Posterior vena cava (tissue), 2 donors: ENCODE measurements at places on chromosomes 3 and 15. TPM values are rescaled to one million over a fixed set of nuclear protein-coding genes. Genes with fewer than 3 reads are reported as not detected.

DNA sequence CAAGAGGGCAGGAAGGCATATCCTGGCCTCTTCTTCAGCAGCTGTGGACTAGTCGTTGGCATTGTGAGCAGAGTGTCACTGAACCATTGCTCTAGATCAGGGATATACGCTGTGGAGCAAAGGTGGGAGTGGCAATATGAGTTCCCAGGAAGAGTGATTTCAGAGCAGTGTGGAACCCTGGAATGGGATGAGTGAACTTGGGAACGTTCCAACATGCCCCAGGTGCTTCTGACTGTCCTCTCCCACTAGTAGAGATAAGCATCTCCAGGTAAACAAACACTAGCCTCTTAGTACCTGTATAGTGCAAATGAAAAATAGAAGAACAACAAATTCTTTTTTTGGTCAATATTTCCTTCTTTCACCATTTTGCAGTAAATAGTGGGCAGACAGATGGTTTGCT, 123.6 kb upstream of the VEPH1 start:
- DNase-seq: no peak

GRCh38 chr3:174477491-174477890, 381.6 kb upstream of the NAALADL2 start:
- no peak for DNase-seq

DNA sequence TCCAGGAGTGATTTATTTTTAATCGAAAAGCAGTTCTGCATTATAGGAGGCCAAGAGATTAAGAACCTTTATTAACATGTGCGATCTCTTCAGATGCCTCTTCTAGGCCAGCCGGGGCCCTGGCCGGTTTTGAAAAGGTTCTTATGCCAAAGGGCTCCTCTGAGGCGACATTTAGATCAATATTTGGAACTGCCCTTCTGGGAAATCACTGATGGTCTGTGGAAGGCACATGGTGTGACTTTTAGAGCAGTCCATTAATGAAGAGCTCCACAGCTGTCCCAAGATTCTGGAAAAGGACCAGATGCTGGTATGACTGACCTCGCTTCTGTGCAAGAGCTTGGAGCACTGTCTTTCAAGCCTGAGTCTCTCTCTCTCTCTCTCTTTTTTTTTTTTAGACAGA, 19.7 kb downstream of the MGLL start:
- no peak for DNase-seq

GRCh38 chr3:137165117-137165806, 207.5 kb downstream of the IL20RB start:
- DNase-seq: no peak

The SSUH2 gene
- 0.32 TPM for total RNA-seq
